Uterus (tissue), 4 donors: ENCODE measurements at places on chromosomes 4 and X.

DNA sequence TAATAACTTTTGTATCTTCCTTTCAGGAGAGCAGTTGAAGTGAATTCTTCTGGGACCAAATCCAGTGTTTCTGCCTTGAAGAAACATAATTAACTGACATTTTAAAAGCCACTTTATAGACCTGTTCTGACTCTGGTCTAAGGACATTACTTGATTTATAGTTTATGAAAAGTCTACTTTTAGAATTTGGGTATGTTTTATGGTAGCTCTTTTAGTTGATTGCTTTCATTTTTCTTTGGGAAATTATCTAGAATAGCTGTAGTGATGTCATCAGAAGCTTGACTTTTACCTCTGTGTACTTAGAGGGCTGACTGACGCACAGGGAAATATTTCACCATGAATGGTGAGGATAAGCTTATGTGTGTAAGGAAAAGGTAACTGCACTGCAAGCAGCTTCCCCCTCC, 131.8 kb upstream of the LIMCH1 start:
- no peaks in the 10 kb centered on the region for H3K4me1 ChIP-seq
- DNase-seq = no peak
- no peak overlapping the region for H3K4me3 ChIP-seq
- no peaks in the 10 kb centered on the region for H3K36me3 ChIP-seq
- H3K27me3 ChIP-seq = no peaks in the 10 kb centered on the region
- no peak overlapping the region for H3K27ac ChIP-seq

DNA sequence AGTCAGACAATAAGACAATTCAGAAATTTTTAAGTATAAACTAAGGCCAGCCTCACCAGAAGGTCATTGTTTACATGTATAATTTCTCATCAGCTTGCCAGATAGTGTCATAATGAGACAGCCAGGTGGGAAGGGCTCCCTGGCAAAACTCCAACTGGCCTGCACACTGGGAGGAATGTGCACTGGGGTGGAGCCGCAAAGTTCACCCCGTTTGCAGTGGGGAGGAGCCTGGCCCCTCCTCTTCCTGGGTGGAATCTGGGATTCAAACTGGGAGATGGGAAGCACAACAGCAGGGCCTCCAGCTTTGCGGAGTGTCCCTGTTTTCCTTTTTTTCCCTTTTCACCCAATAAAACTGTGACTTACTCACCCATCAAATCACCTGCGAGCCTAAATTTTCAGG, 329.9 kb downstream of the SMARCA1 start:
- no peak for DNase-seq
- H3K4me1 ChIP-seq = no peaks in the 10 kb centered on the region
- no peaks in the 10 kb centered on the region for H3K27me3 ChIP-seq

- peak overlapping the region; percentile 68 for H3K27ac ChIP-seq
- peak; percentile 87 for DNase-seq
- H3K4me3 ChIP-seq = peak overlapping the region; percentile 23
- no peaks in the 10 kb centered on the region for H3K4me1 ChIP-seq
Measured at GRCh38 chr4:145909281-145909715, 29.3 kb downstream of the ZNF827 start.

- H3K4me3 ChIP-seq = no peak overlapping the region
- no peak for DNase-seq
- no peaks in the 10 kb centered on the region for H3K36me3 ChIP-seq
Measured at GRCh38 chr4:69124941-69125340, 28.7 kb downstream of the UGT2B7 start.

GRCh38 chr4:13208558-13209193, 275.5 kb downstream of the RAB28 start:
- no peaks in the 10 kb centered on the region for H3K36me3 ChIP-seq
- no peak overlapping the region for H3K4me3 ChIP-seq
- no peak for DNase-seq
- no peaks in the 10 kb centered on the region for H3K27me3 ChIP-seq
- no peaks in the 10 kb centered on the region for H3K4me1 ChIP-seq

DNA sequence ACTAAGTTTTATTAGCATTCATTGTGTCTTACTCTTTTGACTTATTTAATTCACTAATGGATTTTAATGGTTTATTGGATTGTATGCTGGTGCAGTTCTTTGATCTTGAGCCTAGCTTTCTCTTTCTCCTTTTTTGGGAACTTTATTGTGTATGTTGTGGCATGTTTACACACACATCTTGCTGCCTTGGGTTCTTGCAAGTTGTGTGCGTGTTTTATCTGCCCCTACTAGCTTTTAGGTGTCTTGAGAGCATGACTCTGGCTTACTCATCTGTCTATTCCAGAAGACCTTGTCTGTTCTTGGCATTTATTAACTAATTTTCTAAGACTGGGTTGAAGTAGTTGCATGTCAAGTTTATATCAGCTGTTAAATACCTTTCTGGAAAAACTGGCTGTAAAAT, 2.7 kb downstream of the TMEM165 start:
- H3K4me3 ChIP-seq = no peak overlapping the region
- no peak for DNase-seq
- H3K36me3 ChIP-seq = no peaks in the 10 kb centered on the region
- no peaks in the 10 kb centered on the region for H3K27me3 ChIP-seq
- H3K27ac ChIP-seq = peak overlapping the region; percentile 98

- H3K4me1 ChIP-seq = no peaks in the 10 kb centered on the region
- no peaks in the 10 kb centered on the region for H3K36me3 ChIP-seq
- DNase-seq = no peak
- H3K4me3 ChIP-seq = no peak overlapping the region
Measured at GRCh38 chr4:10496200-10496599, 39.0 kb upstream of the ZNF518B start.

DNA sequence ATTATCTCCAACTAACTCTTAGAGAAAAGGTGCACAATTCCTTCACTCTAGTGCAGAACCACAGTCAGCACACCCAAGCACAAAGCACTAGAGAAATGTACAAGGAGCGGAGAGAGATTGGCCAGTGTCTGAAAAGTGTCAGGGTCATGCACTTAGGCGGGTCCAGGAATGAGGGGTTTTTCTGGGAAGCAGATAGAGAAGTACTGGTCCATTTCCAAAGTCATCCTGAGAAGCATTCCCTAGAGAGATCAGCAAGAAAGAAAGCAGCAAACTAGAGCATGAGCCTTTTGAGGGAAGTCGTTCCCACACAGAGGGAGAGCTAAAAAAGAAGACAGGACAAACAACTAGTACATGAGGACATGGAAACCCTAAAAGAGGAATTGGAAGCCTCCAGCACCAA, 168.1 kb upstream of the MAP3K15 start:
- no peaks in the 10 kb centered on the region for H3K4me1 ChIP-seq
- H3K27ac ChIP-seq = no peak overlapping the region
- no peaks in the 10 kb centered on the region for H3K36me3 ChIP-seq
- no peak overlapping the region for H3K4me3 ChIP-seq

- no peaks in the 10 kb centered on the region for H3K4me1 ChIP-seq
- H3K27me3 ChIP-seq = no peaks in the 10 kb centered on the region
- no peak overlapping the region for H3K4me3 ChIP-seq
Measured at GRCh38 chrX:103817502-103817901, 14.6 kb downstream of the RAB9B start.

DNA sequence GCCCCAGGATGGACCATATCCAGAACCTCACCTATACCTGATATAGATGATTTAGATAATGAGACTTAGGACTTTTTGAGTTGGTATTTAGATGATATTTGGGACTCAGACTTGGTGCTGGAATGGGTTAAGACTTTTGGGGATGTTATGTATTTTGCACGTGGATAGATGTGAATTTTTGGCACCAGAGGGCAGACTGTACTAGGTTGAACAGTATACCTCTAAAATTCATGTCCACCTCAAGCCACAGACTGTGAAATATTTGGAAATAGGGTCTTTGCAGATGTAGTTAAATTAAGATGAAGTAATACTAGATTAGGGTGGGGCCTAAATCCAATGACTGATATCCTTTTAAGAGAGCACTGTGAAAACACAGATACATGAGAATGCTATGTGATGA, 15.6 kb downstream of the RBM41 start:
- no peak overlapping the region for H3K27ac ChIP-seq
- H3K27me3 ChIP-seq = no peaks in the 10 kb centered on the region
- no peaks in the 10 kb centered on the region for H3K36me3 ChIP-seq
- no peak for DNase-seq
- no peaks in the 10 kb centered on the region for H3K4me1 ChIP-seq

DNA sequence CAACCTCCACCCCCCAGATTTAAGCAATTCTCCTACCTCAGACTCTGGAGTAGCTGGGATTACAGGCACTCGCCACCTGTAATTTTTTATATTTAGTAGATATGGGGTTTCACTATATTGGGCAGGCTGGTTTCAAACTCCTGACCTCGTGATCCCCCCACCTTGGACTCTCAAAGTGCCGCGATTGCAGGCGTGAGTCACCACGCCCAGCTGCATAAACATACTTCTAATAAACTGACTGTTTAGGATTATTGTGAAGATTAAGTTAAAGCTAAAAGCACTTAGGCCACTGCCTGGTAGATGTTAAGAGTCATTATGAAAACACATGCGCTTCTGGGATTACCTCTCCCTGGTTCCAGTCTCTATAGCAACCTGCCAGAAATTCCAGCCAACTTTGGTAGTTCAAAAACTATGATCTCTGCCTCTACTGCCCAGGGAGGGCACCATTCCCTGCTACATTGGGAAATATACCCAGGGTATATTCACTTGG, 30.2 kb upstream of the GRIA3 start:
- DNase-seq = no peak
- H3K4me1 ChIP-seq = no peaks in the 10 kb centered on the region
- H3K27me3 ChIP-seq = no peaks in the 10 kb centered on the region
- H3K27ac ChIP-seq = no peak overlapping the region
- no peaks in the 10 kb centered on the region for H3K36me3 ChIP-seq

DNA sequence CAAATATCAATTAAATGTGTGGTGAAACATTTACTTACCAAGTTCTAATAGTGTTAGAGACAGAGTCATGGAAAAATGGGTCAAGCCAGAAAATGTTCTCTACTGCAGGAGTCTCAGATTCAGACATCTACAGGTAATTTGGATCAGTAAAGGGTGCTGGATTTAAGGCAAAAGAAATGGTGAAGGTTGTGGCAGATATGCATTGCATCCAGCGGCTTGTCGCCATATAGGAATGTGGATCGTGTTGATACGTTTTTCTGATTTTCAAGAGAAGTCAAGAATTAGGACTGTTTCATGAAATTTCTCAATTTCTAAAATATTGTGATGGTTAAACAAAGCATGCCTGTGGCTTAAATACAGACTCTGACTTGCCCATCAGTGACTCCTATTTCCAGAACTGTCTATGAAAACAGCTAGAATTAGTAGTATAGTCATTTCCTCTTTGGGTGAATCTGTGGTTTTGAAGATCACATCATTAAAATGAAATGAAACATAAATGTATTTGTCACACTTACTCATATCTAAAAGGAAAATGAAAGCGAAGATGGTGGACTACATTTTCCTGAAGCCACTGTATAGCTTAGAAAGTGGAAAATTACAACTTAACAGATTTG, 110.1 kb upstream of the VEGFC start:
- no peaks in the 10 kb centered on the region for H3K4me1 ChIP-seq
- no peak for DNase-seq
- H3K4me3 ChIP-seq = no peak overlapping the region
- H3K27me3 ChIP-seq = no peaks in the 10 kb centered on the region

DNA sequence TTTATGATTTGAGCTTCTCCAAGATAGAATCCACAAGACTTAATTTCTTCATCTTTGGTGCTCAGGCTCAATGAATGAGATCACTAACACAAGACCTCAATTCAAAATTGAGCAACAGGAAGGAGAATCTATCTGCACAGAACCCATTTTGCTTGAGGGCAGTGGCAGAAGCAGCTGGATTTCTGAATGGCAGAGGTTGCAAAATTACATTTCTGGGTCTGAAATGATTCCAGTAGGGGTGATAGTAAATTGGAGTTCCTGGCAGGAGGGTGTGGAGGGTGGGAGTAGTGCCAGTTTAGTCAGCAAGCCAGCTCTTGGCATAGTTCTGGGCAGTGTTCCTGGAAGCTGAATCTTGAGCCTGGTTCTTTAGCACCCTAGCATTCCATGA, 281.1 kb downstream of the SLC7A11 start:
- no peaks in the 10 kb centered on the region for H3K27me3 ChIP-seq
- H3K36me3 ChIP-seq = no peaks in the 10 kb centered on the region
- no peaks in the 10 kb centered on the region for H3K4me1 ChIP-seq
- no peak overlapping the region for H3K4me3 ChIP-seq

- peak; percentile 39 for DNase-seq
- no peaks in the 10 kb centered on the region for H3K36me3 ChIP-seq
- no peaks in the 10 kb centered on the region for H3K4me1 ChIP-seq
- H3K27ac ChIP-seq = peak overlapping the region; percentile 70
- no peak overlapping the region for H3K4me3 ChIP-seq
Measured at GRCh38 chr4:111991797-111992196, 153.5 kb upstream of the FAM241A start.

DNA sequence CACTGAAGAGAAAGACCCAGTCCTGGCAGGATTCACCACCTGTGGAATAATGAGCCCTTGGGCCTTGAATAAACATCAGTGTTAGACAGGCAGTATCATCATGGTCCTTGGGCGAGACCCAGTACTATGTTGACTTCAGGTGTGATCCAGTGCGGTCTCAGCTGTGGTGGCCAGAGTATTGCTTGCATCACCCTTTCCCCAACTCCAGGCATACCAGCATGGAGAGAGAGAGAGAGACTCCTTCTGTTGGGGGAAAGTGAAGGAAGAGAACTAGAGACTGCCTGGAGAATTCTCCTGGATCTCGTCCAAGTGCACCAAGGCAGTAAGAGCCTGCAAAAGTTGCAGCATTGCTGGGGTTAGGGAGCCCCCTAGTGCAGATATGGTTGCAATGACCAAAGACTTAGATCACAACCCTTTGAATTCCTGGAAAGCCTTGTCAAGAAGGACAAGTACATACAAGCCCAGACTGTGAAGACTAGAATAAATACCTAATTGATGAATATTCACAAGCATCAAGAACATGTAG, 61.1 kb upstream of the VAMP7 start:
- H3K4me1 ChIP-seq = no peaks in the 10 kb centered on the region
- no peak overlapping the region for H3K27ac ChIP-seq
- H3K36me3 ChIP-seq = no peaks in the 10 kb centered on the region
- H3K4me3 ChIP-seq = no peak overlapping the region
- H3K27me3 ChIP-seq = no peaks in the 10 kb centered on the region

DNA sequence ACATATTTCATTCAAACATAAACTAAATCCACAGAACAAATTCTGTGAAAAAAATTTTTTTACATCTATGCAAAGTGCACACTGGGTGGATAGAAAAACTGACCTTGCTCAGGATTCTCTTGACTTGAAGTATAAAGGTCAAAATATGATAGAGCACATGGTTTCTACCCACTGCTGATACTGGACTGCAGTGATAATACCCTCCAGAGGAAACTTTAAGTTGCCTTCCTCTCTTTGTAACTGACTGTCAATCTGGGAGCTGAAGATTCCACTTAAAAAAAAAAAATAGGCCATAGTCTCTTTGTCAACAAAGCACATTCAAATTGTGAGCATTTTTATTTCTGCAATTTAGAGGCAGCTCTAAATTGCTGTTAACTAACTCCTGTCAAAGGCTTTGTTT, 3.2 kb upstream of the AMMECR1 start:
- no peak overlapping the region for H3K27ac ChIP-seq
- no peaks in the 10 kb centered on the region for H3K27me3 ChIP-seq
- no peaks in the 10 kb centered on the region for H3K36me3 ChIP-seq

- H3K27ac ChIP-seq = no peak overlapping the region
- no peak for DNase-seq
- no peaks in the 10 kb centered on the region for H3K27me3 ChIP-seq
- H3K4me1 ChIP-seq = no peaks in the 10 kb centered on the region
- H3K4me3 ChIP-seq = no peak overlapping the region
- H3K36me3 ChIP-seq = no peaks in the 10 kb centered on the region
Measured at GRCh38 chr4:184949020-184949419, 69.3 kb upstream of the HELT start.

- no peaks in the 10 kb centered on the region for H3K27me3 ChIP-seq
- H3K4me3 ChIP-seq = no peak overlapping the region
- H3K36me3 ChIP-seq = no peaks in the 10 kb centered on the region
- H3K4me1 ChIP-seq = no peaks in the 10 kb centered on the region
- H3K27ac ChIP-seq = no peak overlapping the region
Measured at GRCh38 chr4:56288663-56289062, 98.6 kb downstream of the AASDH start.
